HFF-Myc (cell line): ENCODE measurements at places on chromosomes 5 and 9.

- DNase-seq = no peak
Measured at GRCh38 chr9:3997492-3997891, 302.4 kb downstream of the GLIS3 start.

DNA sequence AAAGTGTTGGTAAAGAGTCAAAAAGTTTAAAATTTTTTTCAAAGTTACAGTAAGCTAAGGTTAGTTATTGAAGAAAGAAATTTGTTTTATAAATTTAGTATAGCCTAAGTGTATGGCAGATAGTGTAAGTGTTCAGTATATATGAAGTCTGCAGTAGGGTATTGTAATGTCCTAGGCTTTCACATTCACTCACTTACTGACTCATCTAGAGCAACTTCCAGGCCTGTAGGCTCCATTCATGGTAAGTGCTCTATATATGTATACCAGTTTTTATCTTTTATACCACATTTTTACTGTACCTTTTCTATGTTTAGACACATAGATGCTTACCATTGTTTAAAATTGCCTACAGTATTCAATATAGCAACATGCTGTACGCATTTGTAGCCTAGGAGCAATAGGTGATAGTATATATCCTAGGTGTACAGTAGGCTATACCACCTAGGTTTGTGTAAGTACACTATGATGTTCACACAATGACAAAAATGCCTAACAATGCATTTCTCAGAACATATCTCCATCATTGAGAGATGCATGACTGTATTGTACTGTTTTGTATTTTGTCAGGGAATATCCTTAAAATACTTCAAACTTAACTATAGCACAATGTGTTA, 38.5 kb downstream of the CYSTM1 start:
- no peak for DNase-seq

GRCh38 chr9:21672761-21673160, 129.7 kb upstream of the MTAP start:
- no peak for DNase-seq

DNA sequence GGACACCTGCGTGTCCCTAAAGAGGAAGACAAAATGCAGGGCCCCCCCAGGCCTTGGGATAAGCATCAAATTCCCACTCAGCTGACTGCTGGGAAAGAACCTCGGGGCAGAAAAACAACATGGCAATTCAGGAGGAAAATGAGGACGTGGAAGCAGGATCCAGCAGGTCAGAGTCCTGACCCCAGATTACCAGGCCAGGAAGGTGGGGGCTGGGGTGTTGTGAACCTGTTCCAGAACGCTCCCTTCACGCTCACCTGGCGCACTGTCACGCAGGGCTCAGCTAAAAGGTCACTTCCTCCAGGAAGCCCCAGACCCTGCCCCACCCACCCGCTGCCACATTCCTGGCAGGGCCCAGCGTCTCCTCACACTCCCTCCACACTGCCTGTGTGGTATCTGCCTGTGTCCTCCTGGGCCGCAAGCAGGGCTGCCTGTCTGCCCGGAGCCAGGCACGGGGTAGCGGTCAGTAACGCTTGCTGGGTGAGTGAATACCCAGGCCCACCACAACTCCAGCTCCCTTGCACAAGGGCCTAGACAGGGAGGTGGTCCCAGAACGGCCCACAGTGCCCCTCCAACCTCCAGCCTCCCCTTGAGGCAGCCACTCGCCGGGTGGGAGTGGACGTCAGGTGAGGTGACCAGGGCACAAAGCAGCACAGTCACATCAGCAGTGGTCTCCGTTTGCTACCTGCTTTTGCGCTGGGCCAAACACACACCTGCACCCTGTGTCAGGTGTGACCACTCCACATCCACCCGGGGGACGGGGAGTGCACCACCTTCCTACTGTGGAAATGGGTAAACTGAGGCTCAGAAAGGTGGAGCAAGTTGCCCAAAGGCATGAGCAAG, 18.1 kb downstream of the VAV2 start:
- DNase-seq = no peak

GRCh38 chr9:37503736-37504135, 18.0 kb downstream of the POLR1E start:
- no peak for DNase-seq

DNA sequence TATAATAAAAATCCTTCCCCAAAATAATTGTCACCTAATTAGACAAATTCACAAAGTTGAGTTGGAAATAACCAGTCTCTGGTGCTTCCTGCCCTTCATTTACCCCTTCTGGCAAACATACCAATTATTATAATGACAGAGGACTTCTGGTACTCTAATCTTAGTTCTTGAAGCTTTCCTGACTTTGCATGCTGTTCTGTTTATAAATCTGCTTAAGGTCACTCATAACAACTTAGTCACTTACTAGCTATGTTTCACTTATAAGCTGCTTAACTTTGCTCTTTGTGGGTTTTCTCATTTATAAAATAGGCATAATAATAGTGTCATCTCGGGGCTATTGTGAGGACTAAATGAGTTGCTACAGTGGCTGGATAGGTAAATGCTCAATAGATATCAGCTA, 446.5 kb downstream of the EFNA5 start:
- DNase-seq = no peak

GRCh38 chr5:2622866-2623265, 128.6 kb downstream of the IRX2 start:
- DNase-seq = no peak

DNA sequence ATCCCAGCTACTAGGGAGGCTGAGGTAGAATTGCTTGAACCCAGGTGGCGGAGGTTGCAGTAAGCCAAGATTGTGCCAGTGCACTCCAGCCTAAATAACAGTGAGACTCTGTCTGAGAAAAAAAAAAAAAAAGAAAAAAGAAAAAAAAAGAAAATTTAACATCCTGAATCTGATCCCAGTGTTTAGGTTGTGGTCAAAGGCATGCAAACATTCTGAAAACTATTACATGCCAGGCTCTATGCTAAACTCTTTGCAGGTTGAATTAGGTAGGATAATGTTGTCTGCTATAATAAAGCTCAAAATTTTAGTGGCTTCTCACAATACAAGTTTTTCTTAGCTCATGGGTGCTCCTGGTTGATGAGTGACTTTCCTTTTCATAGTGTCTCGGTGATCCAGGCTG, 367.4 kb downstream of the PSAT1 start:
- DNase-seq = no peak

GRCh38 chr5:68187268-68188055, 28.1 kb upstream of the PIK3R1 start:
- no peak for DNase-seq

- DNase-seq = no peak
Measured at GRCh38 chr9:133484671-133485437, 6.0 kb upstream of the SLC2A6 start.

GRCh38 chr5:160767062-160767461, 84.9 kb downstream of the ATP10B start:
- no peak for DNase-seq

DNA sequence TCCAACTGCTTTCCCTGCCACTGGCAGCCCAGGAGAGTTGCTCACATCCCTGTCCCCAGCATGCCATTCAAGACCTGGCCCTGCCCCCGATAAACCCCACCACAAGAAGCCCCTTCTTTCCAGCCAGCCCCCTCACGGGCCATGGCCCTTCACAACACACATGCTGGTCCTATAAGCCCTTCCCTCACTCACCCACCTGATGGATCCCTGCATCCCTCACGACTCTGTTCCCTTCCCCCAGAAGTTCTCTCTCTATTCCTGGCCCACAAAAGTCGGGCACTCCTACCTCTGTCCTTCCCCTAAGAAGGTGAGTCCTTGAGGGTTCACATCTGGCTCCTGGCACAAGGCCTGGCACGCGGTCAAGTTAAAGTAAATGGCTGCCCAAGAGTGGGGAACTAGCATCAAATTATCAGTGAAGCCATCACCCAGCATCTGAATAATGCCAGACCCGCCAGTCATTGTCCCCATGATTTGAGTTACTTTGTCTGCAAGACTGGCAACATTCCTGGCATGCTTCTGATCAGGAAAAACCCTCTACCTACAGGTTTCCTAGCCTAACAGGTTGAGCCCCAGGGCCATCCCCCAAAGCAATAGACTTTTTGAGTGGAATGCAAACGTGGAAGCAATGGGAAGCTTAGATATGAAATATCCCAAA, 65.9 kb downstream of the CRB2 start:
- DNase-seq = no peak

DNA sequence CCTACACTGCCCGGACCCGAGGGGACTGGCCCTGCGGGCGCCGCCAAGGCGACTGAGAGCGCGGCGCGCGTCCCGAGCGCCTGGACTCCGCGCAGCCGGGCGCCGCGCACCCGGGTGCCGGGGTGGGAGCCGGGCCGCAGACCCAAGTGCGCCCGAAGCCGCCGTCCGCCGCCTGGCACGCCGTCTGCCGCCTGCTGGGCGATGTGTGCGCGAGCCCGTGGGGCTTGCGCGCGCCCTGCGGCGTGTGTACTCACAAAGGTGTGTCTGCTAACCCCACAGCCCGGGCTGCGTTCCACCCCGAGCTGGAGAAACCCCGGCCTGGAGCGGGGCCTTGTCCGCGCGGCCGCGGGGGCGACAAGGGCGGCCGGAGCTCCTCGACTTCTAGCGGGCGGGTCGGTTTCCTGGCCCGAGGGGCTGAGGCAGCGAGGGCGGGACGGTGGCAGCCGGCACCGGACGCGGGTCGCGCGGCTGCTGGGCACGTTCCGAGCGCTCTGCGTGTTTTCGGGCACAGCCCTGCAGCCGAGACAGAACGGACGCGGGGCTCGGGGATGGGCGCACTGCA, 1.1 kb upstream of the ZSWIM6 start:
- no peak for DNase-seq

DNA sequence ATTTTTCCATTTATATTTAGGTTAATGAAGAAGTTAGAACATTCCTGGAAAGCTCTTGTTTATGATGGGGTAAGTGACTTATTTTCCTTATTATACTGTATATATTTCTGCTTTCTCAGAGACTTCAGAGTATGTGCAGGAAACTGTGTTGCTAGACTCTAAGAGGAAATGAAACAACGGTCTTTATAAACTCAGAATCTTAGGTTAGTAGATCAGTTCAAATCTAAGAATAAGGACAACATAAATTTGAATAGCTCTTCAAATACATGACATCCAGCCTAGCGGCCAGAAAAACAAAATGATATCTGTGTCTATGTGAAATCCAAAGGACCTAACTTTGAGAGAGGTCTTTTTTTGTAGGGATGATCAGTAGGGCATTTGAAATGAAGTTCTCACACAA, 94.3 kb downstream of the PRKACG start:
- DNase-seq = no peak

DNA sequence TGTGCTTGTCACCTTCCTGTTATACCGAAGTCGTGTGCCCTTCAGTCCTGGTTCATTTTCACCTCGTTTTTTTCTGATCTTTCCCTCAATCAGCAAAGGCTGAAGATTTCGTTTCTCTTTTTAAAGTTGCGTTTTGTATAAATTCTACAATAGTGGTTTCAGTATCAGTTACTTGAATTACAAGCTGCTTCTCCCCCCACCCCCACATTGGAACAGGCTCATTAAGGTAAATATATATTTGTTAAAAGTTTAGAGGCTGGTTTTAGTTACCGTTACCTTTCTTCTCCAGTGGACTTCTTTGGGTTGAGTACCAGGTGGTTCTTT, 881 bp downstream of the SUB1 start:
- no peak for DNase-seq

DNA sequence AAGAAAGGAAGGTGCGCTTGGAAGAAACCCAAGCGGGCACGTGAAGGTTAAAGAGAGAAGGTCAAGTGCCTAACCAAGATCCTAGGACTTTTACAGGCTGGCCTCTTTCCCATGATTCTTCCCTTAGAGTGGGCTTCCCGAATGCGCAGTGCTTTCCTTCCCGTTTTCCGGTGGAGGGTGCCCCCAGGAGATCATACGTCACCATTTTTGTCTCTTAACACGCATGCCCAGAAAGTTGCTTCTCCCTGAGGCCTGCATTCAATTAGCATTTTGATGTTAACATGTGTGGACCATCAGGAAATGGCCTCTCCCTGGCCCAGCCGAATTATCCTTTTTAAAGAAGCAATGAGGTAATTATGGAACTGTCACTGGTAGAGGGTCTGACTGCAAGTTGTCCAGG, 1.9 kb upstream of the RUSC2 start:
- peak; percentile 72 for DNase-seq

DNA sequence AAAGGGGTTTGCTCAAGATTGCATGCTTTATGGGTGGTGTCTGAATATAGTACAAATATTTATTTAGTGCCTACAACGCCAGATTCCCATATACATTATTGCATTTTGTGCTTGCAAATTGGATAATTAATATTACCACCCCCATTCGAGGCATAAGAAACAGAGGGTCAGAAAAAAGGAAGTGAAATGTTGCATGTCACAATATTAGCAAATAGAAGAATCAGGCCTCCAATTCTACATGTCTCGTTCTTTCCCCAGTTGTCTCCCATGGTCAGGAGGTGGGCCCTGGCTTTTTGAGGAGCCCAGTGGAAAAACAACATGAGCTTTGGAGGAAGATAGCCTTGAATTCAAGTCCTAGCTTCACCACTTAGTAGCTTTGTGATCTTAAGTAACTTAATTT, 98.1 kb upstream of the CCDC112 start:
- no peak for DNase-seq

DNA sequence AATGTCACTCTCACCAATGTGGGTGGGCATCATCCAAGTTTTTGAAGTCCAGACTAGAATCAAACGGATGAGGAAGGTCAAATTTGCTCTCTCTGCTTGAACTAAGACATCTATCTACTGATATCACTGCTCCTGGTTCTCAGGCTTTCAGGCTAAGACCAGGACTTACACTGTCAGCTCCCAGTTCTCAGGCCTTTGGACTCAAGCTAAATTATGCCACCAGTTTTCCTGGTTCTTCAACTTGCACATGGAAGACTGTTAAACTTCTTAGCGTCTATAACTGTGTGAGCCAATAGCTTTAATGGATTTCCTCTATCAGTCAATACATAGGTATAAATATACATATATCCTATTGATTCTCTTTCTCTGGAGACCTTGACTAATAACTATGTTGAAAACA, 35.3 kb downstream of the LYRM7 start:
- no peak for DNase-seq

- DNase-seq = no peak
Measured at GRCh38 chr9:111231801-111232580, 98.0 kb downstream of the OR2K2 start.

DNA sequence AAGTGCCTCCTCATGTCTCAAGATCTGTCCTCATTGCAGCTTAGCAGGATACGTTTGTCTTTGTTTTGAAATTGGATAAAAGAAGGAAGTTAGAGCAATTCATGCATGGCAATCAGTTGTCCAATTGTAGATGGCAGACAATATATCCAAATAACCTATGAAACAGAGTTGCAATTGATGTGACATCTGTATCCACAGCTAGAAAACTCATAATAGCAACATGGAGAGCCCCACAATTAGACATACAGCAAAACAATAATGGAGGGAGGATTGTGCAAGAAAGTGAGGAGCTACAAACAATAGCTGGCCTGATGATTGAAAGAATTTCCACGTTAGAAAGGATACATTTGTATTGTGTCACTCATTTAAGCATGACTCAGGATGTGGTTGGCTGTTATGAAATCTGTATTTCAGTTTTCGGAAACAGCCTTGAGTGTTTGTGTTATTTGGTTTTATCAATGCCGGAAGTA, 132.0 kb downstream of the FAM174A start:
- no peak for DNase-seq
